NCI-H1105 (cell line): ENCODE measurements at places on chromosomes 4 and X.

DNA sequence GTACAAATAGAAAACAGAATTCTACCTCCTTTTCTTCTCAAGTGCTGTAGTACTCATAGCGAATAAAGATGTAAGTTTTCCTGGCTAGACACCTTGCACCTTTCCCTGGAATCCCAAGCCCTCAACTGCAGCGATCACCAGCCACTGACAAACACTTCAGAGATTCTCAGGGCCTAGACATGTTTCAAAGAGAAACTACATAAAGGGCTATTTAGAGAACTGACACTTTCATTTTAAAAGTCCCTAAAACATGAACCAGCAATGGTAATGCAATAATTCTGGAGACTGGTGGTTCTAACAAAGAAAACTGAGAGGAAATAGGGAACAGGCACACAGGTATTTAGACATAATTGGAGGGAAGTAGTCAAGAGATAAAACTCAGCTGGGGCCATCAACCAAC, 35.7 kb downstream of the FANCB start:
- DNase-seq: no peak

GRCh38 chrX:136525738-136526606, 6.0 kb upstream of the VGLL1 start:
- no peak for DNase-seq

- DNase-seq: no peak
Measured at GRCh38 chr4:138650929-138651448, 364.6 kb upstream of the NOCT start.

- DNase-seq: no peak
Measured at GRCh38 chr4:83240379-83240875, 44.2 kb downstream of the COQ2 start.

- DNase-seq: no peak
Measured at GRCh38 chr4:81664079-81664478, 192.4 kb upstream of the RASGEF1B start.

GRCh38 chr4:4704267-4704666, 155.2 kb upstream of the MSX1 start:
- DNase-seq: no peak

GRCh38 chr4:181528570-181529184, 714.5 kb upstream of the TENM3 start:
- DNase-seq: peak; percentile 11

DNA sequence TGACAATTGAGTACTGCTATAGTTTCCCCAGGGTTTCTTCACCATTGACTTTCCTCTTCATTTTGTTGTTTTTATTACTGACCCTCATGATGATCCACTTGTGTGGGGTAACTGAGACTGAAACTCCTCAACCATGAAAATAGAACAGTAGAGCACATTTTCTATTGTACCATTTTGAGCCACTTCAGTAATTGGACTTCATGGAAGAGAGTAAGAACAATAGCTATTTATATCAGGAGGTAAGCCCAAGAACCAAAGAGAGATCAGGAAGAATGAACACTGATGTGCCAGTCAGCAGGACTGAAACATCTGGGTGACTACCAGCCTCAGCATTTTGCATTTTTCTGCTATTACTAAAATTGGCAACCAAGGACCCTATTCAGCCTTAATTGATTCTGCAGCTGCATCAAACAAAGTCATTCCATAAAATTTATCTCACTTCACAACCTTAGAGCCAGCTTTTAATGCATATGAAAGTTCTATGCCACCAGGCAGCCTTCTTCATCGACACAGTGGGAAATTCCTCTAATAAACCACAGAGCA, 151.4 kb downstream of the BANK1 start:
- no peak for DNase-seq

DNA sequence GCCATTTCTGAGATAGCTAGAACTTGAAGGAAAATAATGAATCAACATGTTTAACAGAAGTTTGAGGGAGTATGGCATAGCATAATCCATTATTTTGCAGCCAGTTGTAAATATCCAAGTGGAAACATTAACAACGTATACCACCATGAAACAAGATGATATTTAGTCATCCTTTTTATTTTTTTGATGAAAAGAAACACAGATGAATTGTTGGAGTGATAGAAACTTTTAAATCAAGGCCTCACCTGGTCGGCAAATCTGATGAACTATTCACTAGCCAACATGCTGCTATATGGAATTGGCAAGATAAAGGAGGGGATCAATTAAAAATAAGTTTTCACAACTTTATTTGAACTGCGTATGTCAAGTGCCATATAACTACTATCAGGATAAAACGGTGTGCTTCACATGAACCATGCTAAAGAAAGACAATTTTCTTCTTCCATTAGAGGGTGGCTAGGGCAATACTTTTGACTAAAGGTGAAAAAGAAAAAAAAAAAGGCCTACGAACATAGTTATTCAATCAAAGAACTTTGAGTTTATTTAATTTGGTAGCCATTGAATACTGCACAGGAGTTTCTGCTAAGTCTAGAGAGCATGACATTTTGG, 510.7 kb downstream of the SPOCK3 start:
- DNase-seq: no peak

DNA sequence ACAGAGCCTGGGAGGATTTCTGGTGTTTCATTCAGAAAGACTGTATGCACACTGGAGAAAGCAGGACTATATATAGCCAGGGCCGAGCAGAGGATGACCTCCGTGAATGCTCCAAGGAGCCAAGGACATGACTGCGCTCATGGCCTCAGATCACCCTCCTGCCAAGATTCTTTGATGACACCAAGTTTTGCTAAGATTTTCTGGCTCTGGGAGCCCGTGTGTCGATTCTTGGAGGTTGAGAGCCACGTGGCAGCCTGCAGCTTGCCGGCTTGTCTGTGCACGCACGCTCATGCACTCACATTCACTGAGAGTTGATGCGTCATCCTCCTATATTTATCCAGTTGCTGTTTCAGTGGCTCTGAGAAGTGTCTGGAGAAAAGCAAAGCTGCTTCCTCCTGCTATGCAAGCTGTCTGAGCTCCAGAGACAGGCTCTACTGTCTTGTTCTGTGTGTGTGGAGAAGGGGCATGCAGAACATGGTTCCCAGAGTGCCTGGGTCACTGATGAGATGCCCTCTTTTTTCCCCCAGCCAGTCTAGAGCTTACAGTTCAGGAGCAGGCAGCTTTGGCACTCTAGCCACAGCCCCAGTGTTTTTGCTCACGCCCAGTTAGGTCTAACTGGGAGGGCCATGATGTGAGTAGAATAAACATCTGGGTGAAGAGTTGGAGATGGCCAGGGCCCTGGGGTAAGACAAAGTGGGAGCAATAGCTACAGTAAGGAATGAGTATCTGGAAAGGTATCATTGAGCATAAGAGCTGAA, 64.9 kb upstream of the SCOC start:
- peak; percentile 43 for DNase-seq

DNA sequence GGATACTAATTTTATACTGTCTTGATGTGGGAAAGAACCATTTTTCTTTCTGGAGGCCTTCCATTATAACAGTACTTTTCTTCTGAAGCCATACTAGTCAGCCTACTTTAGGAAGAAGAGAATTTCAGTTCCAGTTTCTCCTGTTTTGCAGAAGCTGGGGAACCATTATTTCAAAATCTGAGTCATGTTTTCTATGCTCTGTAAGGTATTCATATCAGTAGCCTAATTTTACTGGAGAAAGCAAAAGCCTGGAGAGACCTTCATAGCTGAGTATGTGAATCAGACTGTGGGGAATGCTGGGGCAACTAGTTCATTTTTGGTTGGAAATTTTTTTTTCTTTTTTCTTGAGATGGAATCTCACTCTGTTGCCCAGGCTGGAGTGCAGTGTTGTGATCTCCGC, 22.4 kb downstream of the AFF1 start:
- DNase-seq: no peak

GRCh38 chr4:85580489-85580888, 105.5 kb downstream of the ARHGAP24 start:
- DNase-seq: no peak

- DNase-seq: no peak
Measured at GRCh38 chr4:184200296-184200695, 17.4 kb downstream of the ENPP6 start.

DNA sequence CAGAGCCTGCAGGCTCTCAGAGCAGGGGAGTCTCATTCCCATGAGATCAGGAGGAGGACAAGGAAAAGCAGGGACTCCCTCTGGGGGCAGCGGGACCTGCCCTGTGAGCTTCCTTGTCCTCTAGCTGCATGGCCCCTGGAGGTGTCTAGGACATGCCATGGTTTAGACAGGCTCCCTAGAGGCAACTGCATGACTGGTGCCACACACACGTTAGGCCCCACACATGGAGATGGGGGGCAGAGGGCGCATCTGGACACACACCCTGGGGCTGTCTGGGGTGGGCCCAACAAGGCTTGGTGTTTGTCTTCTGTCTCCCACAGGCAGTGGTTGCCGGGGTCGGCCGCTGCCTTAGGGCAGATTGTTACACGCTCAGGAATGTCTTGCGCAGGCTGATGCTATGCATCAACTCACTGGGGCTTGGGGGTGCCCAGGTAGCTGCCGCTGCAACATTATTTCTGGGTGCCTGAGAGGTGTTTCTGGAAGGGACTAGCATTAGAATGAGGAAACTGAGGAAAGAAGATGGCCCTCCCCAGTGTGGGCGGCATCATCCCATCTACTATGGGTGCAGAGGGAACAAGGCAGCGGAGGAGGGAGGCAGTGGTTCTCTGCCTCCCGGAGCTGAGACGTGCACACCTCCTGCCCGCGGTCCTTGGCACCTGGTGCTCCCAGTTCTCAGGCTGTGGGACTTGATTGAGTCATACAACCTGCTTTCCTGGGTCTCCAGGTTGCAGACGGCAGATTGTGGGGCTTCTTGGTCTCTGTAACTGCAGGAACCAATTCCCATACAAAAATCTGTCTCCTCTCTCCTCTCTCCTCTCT, 32.1 kb upstream of the GPR78 start:
- DNase-seq: no peak

DNA sequence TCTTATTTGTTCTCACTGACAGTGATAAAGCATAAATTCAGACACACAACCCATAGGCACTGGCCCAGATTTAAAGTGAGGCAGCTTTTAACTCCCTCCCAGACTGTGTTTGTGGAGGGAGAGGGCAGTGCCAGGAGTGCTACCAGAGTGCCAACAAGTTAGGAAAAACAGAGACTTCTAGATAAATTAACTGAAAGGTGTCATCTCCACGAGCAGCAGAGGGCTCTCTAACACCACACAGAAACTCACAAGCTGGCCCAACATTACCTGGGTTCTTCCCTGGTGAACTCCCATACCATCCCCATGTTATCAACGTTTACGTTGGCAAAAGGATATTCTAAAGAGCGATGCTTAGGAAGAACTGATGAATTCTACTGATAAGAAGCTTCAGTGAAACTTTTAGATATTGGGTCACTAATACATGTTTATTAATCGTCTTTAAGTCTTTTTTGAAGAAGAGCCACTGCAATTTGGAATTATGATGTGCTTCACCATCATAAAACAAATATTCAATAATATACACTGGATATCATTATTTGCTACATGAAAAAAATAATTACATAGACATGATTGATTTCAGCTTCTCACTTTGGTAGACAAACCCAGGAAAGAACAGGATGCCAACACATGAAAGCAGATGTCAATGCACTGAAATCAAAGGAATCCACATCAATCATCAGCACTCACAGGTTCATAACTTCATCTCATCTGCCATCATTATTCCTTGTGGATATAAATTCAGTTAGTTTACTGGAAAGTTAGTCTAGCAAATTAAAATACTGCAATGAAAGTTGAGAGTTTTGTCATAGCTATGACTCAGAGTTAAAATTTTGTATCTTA, 121.2 kb upstream of the NAP1L5 start:
- peak; percentile 27 for DNase-seq
